ENCODE measurements at places on chromosomes 16 and 17. TPM values are rescaled to one million over a fixed set of nuclear protein-coding genes. Genes with fewer than 3 reads are reported as not detected.

GRCh38 chr17:251531-251930 lies 70.1 kb upstream of the DOC2B start:
- no peak for DNase-seq

Gene MRPL38
- total RNA-seq, result 30.3 TPM

GRCh38 chr17:63399856-63400255 lies 46.2 kb downstream of the CYB561 start:
- peak; percentile 4 for DNase-seq

GRCh38 chr17:76681222-76682137 lies 29.3 kb downstream of the MXRA7 start:
- peak; percentile 51 for DNase-seq

DNA sequence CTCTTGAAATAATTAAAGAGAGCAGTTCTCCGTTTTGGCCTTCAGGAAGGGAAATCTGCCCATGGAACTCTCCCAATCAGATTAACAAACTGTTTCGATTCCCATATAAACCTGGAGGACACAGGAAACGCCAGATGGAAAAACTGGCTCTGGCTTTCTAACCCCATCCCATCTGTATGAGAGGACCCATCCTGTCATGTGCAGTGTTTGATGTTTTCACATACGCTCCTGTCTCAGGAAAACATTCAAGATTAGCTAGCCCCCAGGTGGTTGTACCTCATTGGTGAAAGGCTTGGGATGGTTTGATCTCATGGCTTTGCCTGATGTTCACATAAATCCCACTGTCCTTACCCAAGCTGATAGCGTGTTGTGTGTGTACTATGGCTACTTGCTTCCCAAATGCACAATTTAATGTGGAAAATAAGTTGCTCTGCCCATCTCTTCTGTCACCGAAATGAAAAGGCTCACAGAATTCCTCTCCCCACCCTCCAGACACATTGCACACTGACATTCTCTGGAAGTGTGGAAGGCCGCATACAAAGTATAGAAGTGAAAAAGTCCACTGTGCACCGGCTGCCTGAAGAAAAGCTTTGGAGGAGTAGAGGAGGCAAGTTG lies 18.2 kb upstream of the ERN1 start:
- no peak for DNase-seq

Gene OSGIN1
- total RNA-seq, result 3.6 TPM

DNA sequence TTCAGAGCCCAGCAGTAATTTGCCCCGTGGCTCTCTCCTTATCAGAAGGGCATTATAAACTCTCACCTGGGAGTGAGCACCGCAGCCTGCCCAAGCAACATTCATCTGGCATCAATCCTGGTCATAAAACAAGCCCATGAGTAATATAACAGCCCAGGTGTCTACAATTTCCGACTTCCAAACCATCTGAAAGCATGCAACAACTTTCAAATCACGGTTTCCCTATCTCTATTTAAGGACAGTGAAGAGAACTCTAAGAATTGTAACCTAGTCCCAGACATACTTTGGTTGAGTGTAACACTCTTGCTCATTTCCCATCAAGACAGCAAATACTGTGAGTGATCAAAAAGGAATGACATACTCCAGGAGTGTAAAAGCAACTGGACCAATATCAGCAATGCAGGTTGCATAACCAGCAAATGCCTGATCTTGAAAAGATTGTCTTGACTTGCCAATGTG lies 487.4 kb upstream of the SOX9 start:
- peak; percentile 91 for DNase-seq

DNA sequence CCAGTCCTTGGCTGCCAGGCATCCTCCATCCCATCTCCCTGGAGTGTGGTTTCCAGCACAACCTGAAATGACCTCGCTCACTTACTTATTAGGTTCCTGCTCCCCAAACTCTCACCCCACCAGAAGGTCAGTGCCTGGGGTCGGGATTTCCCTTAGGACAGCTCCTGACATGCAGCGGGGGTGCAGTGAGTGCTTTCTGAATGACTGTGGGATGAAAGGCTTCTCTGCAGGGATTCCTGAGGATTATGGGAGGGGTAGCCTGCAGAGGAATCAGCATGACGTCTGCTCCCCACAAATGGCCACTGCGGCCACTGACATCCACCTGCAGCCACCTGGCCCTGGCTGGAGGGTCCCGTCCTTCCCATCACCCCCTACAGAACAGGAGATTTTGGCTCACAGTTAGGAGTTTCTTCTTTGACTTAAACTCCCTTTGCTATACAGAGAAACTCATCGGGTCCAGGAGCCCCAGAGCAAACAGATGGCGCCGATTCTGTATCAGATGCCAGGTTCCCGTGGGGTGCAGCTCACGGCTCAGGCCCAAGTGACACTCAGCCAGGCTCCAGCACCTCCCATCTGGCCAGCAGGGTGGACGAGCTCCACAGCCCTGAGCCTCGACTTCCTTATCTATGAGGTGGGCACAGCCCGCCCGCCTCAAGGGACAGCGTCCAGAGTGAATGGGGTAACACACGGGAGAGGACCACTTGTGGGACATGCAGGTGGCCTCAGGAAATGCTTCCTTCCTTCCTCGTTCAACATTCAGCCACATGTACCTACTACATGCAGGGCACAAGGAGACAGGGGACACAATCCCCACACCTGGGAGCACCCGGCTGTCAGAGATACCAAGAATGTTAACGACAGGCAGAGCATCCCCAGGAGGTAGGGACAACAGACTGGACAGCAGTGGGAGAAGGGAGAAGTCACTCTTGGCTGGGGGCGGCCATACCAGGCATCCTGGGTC lies 69.8 kb downstream of the RMI2 start:
- DNase-seq, result no peak

Gene SYNRG
- total RNA-seq, result 5.9 TPM

GRCh38 chr17:29870836-29871465 lies 59.1 kb downstream of the SSH2 start:
- DNase-seq, result no peak

- no peak for DNase-seq
Observed at GRCh38 chr16:17433577-17434451, 36.9 kb downstream of the XYLT1 start.

Gene WNK4
- 1.2 TPM for total RNA-seq

DNA sequence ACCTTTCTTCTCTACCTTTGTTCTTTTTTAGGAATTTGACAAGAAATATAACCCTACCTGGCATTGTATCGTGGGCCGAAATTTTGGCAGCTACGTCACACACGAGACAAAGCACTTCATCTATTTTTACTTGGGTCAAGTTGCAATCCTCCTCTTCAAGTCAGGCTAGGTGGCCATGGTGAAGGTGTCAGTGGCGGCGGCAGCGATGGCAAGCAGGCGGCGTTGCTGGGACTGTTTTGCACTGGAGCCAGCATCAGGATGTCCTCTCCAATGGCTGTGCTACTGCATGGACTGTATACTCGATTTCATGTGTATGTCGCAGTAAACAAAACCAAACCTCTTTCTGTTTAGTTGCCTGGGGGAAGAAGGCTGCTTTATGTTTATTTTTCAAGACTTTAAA lies 5.9 kb downstream of the DYNLL2 start:
- DNase-seq, result no peak

GRCh38 chr17:76481071-76481655 lies 13.8 kb downstream of the AANAT start:
- DNase-seq, result no peak

DNA sequence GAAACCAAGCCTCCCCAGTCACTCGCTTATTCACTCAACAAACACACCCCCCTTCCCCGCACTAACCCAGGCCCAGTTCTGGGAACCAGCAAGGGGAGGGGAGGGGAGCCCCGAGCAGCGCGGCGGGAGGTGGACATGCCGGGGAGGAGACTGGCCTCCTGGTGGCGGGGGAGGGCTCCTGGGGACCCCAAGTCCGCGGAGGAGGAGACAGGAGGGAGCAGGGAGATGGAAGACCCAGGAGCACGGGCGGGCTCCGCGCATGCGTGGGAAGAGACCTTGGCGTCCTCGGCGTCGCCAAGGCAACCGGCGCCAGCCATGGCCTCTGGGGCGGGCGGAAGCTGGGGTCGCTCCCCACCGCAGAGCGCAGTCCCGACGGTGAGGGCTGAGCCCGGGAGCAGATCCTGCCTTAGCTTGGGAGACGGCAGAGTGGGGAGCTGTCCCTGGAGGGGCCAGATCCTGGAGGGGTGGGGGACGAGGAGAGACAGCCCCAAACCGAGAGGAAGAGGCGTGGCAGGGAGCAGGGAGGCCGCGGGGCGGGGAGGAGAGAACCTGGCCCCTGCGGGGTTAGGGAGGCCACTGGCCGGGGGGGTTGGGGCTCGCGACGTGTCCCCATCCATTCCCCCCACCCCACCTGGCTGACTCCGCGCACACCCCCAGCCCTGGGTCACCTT lies at the start of gene PRR29:
PRR29 (plus strand) TSS at position 302 of the 671 bp plus-strand sequence; CDS start at position 316, 14 bp downstream.
- peak; percentile 66 for DNase-seq

DNA sequence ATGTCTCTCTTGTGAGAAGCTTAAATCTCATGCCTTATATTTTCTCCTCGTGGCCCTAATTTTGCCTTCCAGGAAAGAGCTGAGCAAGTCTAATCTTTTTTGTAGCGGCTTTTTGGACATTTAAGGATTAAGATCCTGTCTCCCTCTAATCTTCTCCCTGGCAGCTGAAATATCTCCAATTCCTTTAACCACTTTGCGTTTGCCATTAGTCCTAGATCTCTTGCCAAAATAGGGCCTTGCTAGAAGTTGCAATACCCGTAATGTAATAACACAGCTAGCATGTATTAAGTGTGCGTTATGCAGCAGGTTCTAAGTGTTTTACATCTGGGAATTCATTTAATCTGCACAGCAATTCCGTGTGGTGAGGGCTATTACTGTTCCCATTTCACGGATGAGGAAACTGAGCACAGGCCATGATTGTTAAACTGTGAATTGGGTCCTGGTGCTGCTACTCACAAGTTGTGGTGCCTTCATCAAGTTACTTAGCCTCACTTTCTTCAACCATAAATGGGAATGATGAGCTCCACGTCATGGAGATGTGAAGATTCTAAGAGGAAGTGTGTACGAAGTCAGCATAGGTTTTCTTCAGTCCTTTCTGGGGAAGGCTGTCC lies 198.9 kb upstream of the ASIC2 start:
- DNase-seq, result no peak

GRCh38 chr16:77760800-77761199 lies 27.6 kb upstream of the VAT1L start:
- DNase-seq, result peak; percentile 57

Gene DPEP2
- not detected for total RNA-seq

- no peak for DNase-seq
Observed at GRCh38 chr17:3636908-3637373, 381 bp downstream of the CTNS start.

DNA sequence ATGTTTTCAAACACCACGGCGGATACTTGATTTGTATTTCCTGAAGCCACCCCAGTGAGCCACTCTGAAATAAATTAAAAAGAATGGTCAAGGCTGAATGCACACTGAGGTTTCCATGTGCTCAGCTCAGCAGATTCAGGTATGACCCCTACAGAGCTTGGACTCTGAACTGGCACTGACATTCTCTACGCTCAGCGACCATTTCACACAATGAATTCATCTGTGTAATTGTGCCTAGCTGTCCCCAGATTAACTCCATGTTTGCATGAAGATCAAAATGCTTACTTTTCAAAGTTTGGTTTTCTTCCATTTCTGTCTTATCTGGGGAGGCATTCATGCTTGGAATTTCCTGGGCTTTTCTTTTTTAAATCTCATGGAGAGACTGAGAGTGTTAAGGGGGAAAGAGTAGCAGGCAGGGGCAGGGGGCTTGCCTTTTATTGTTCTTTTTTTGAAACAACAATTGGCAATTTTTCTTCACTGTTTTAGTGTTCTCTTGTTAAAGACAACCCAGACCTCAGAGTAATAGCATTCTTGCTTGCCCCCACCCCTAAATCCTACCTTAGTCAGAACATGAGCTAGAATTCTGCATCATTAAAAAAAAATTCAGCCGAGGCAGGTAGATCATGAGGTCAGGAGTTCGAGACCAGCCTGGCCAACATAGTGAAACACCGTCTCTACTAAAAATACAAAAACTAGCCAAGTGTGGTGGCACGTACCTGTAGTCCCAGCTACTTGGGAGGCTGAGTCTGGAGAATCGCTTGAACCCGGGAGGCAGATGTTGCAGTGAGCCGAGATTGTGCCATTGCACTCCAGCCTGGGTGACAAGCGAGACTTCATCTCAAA lies 85.5 kb upstream of the HNF1B start:
- DNase-seq, result no peak

- no peak for DNase-seq
Observed at GRCh38 chr17:60165971-60166370, 16.2 kb downstream of the CA4 start.

GRCh38 chr17:16521070-16521727 lies 29.2 kb upstream of the LRRC75A start:
- peak; percentile 83 for DNase-seq

Gene DHRS7C
- total RNA-seq, result not detected

Gene EIF4A3
- total RNA-seq, result 145 TPM

DNA sequence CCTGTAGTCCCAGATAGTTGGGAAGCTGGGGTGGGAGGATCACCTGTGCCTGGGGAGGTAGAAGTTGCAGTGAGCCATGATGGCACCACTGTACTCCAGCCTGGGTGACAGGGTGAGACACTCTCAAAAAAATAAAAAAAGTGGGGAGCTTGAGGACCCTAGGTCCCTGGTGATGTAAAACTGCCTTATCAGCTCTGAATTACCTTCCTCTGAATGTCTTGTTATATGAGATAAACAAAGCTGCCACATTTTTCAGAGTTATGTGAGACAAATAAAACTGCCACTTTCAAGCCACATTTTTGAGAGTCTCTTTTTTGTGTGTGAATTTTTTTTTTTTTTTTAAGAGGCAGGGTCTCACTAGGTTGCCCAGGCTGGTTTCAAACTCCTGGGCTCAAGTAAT lies 32.0 kb upstream of the B4GALNT2 start:
- DNase-seq, result no peak

Gene CCL1
- total RNA-seq, result not detected

- DNase-seq, result no peak
Observed at GRCh38 chr17:72723711-72724110, 368.8 kb downstream of the SLC39A11 start.

GRCh38 chr17:76208120-76208519 lies 32.2 kb downstream of the RNF157 start:
- no peak for DNase-seq

- DNase-seq, result peak; percentile 95
Observed at GRCh38 chr16:11349599-11350276, 4.5 kb downstream of the RMI2 start.

Gene USH1G
- total RNA-seq, result not detected

Gene TPSD1
- total RNA-seq, result not detected

DNA sequence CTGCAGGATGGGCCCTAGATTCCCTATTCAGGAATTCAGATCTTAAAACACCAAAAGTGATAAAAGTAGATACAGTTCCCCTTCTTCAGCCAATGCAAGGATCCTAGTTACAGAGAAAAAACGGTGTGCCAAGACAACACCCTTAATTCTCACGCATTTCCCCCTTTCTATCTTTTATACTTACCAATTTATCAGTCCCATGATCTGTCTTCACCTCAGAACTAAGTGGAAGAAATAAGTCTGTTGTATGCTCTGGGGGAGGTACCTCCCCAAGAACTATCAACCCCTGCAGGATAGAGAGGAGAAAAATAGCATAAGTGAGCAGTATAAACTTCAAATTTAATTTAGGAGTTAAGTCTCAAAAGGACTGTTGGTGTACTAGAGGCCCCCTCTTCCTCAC lies 83.2 kb downstream of the STH start:
- no peak for DNase-seq

GRCh38 chr17:47987240-47987835 lies 16.4 kb downstream of the CDK5RAP3 start:
- DNase-seq, result peak; percentile 79

Data from M059J (cell line).